ENCODE measurements at places on chromosomes 6 and 20. TPM values are rescaled to one million over a fixed set of nuclear protein-coding genes. Genes with fewer than 3 reads are reported as not detected.

Gene C20orf204
- 6.0 TPM for polyA plus RNA-seq

Gene SLC25A27
- polyA plus RNA-seq: 31.1 TPM

Gene LY6G6C
- polyA plus RNA-seq: 0.88 TPM

Gene GFOD1
- 8.2 TPM for polyA plus RNA-seq

Gene RRAGD
- polyA plus RNA-seq: 32.2 TPM

Gene FAXC
- polyA plus RNA-seq: 130 TPM

Gene GPX5
- polyA plus RNA-seq: not detected

Gene C20orf96
- polyA plus RNA-seq: 7.8 TPM

Gene TPMT
- 5.7 TPM for polyA plus RNA-seq

Gene OR12D3
- not detected for polyA plus RNA-seq

Gene DEFB132
- polyA plus RNA-seq: not detected

Gene C6orf141
- polyA plus RNA-seq: not detected

Gene SIRPB2
- polyA plus RNA-seq: not detected

Gene OR2B6
- not detected for polyA plus RNA-seq
